ENCODE measurements at places on chromosomes 2 and 18.

DNA sequence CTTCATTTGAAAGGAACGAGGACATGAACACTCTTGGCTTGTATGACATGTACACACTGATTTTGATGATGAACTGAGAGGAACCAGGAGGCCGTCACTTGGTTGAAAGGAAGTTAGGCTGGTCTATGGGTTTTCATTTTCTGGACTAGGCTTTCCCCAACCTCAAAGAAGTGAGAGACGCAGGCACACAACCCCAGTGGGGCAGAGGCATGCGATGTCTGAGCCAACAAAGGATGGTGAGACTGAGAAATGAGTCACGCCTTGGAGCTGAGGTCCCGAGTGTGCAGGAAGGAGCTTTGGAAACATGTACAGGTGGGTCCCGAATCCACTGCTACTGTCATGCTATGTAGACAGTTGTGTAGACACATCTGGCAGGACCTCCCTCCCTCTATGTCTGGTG is 24.1 kb downstream of the SIGLEC15 start:
- no peak for DNase-seq

DNA sequence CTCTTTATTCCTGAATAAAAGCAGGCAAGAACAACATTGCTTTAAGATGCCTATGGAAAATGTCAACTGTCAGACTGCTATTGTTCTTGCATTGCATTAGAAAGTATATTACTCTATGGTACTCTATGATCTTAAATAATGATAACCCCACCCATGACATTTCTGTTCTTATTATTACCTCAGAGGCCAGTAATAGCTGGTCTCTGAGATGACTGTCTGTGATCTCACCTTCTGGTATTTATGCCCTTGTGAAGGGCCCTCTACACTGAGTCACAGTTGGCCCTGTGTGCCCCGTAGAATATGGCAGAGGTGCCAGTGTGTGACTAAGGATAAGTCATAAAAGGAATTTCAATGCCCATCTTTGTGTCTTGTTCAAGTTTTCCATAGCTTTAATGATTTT is 61.0 kb downstream of the SPP2 start:
- DNase-seq: no peak

- DNase-seq: no peak
Observed at GRCh38 chr2:219228911-219229304, 528 bp downstream of the ATG9A start.

- no peak for DNase-seq
Observed at GRCh38 chr2:69796174-69796573, 33.3 kb upstream of the GMCL1 start.

DNA sequence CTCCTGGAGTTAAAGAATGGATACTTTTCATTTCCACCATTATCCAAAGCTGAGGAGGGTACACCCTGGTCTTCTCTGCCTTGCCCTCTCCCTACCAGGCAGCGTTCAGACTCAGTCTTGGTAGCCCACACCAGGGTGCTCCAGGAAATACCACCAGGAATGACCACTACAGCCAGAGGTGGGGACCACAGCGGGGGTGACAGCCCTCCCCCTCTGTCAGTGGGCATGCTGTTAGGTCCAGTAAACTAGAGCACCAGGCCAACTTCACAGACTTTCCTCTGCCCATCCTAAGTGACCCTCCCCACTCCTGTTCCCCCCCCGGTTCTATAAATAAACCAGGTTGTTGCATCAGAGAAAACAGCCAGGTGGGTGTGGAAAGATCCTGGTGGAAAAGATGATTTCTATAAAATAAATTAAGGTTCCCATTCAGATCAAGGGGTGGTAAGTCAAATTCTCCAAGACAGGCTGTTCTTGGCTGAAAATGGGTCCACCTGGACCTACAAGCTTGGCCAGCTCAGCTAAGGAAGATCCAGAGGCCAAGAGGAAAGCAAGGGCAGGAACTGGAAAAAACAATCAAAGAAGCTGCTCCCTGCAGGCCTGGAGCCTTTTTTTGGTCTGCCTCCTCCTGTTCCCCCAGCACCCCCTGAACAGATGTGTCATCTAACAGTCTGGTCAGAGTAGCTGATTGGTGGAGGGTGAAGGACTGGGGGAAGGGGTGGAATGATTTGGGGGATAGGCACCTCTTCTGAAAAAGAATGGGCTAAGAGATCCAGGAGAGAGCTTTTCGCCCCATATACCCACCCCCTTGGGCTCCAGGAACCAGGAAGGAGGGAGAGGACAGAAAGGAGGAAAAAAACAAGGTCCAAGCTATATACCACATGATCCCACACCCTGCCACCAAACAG is 2.3 kb downstream of the RAB11FIP5 start:
- DNase-seq: no peak

GRCh38 chr2:226995625-226996041 is 159.8 kb downstream of the RHBDD1 start:
- DNase-seq: no peak

DNA sequence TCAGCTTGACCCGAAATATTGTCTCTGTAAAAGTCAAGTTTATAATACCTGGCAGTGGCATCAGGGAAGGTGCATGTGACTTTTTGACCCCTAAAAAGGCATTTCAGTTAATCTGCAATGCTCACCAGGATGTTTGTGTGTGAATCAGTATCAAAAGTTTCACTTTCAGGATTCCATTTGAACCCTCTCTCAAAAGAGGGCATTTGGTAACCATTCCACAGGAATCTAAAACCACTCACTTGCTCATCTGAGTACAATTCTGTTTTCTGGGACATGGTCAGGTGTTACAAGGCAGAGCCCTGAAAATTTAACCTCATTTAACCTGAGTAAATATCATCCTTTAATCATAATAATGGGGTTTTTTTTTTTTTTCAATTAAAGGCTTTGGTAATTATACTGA is 77.9 kb upstream of the KLF7 start:
- DNase-seq: no peak

GRCh38 chr2:118638453-118638852 is 209.0 kb downstream of the EN1 start:
- DNase-seq: no peak

DNA sequence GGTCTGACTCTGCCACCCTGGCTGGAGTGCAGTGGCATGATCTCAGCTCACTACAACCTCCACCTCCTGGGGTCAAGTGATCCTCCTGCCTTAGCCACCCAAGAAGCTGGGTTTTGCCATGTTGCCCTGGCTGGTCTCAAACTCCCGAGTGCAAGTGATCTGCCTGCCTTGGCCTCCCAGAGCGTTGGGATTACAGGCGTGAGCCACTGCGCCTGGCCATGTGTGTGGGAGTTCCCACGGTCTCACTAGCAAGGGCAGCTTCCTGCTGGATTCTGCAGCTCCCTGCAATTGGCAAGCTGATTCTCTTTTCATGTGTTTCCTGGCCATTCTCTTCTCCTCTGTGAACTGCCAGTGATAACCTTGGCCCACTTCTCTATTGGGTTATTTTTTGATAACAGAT is 84.0 kb downstream of the USP40 start:
- no peak for DNase-seq

DNA sequence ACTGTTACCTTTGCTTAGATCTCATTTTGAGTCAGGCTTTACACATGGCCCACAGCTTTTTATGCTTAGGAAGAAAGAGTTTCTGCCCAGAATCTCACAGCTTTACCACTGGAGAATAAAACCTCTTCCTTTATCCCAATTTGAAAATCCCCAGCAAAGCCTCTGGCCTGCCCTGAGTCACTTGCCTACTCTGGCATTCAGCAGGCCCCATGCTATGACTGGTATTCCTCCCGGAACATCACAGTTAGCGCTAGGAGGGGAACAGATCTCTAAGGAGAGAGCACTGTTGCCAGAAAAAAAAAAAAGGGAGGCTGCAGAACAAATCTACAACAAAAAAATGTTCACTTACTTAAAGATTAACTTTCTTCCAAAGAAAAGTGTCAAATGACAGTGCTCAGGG is 152.9 kb upstream of the DNMT3A start:
- no peak for DNase-seq

GRCh38 chr2:31148514-31148913 is 10.3 kb upstream of the GALNT14 start:
- DNase-seq: no peak

- DNase-seq: no peak
Observed at GRCh38 chr2:102268510-102269199, 42.7 kb upstream of the IL1RL1 start.

GRCh38 chr2:88095022-88095421 is 27.4 kb downstream of the SMYD1 start:
- no peak for DNase-seq

DNA sequence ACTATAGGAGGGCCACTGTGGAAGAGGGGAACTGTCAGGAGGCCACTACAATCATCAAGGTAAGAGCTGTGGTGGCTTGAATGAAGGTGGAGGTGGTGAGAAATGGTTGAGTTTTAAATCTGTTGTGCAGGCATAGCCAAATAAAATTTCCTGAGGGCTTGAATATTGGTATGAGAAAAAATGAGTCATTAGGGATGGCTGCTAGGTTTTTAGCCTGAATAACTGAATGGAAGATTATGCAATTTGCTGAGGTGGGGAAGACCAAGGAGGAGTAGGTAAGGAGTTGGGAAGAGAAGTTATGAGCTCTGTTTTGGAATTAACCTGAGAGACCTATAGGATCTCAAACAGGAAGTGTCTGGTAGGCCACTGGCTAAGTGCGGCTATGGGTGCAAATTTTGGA is 84.0 kb downstream of the KLHL14 start:
- no peak for DNase-seq

GRCh38 chr2:37774976-37775907 is 103.8 kb upstream of the CDC42EP3 start:
- no peak for DNase-seq

GRCh38 chr18:3294435-3295080 is 32.6 kb downstream of the MYL12B start:
- DNase-seq: no peak

Measured in cerebellar cortex (tissue), 1 donor.